ENCODE measurements at places on chromosomes 6 and 20.
A peak's percentile ranks its signal among the peaks of the same experiment; 100 is the strongest.

DNA sequence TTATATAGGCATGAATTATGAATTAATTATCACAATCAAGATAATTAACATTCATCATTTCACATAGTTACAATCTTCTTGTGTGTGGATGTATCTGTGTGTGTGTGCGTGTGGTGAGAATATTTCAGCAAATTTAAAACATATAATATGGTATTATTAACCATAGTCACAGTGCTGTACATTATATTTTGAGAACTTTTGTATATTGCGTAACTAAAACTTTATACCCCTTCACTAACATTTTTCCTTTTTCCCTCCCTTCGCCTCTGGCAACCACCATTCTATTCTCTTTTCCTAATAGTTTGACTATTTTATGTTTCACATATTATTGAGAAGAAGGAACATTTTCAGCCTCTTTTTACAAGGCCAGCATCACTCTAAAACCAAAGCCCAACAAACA, 176.8 kb downstream of the HTR1B start:
- DNase-seq: no peak

- DNase-seq: peak; percentile 99
Observed at GRCh38 chr20:22490287-22491193, 93.8 kb downstream of the FOXA2 start.

GRCh38 chr6:135693811-135694370, 157.6 kb upstream of the PDE7B start:
- DNase-seq: no peak

- DNase-seq: no peak
Observed at GRCh38 chr20:19026121-19026878, 186.1 kb upstream of the SLC24A3 start.

- no peak for DNase-seq
Observed at GRCh38 chr20:59560588-59561227, 43.6 kb upstream of the PHACTR3 start.

- DNase-seq: no peak
Observed at GRCh38 chr6:2186516-2186915, 58.9 kb downstream of the GMDS start.

DNA sequence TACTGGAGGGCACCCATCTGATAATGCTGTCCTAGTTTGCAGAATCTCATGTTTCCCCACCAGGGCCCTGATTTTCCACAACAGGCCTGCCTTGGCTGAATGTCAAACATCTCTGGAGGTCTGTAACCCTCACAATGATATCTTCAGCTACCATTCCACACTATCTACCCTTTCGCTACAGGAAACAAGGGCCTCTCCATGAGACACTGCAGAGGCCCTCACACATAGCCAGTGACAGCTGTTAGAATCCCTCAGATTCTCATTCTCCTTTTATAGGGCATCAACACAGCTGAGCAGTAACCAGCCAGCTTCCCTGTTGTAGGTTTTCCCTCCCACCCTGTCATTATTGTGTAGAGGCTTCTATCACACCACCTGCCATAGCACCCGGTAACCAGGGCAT, 29.6 kb upstream of the MICB start:
- DNase-seq: no peak
